ENCODE measurements at places on chromosomes 4 and X. TPM values are rescaled to one million over a fixed set of nuclear protein-coding genes. Genes with fewer than 3 reads are reported as not detected.

The MTTP gene
- total RNA-seq, result not detected

The TLR10 gene
- not detected for total RNA-seq

The FRG2 gene
- total RNA-seq, result not detected

The SNX12 gene
- total RNA-seq, result 22.4 TPM

The NR3C2 gene
- total RNA-seq, result 31.6 TPM

The EXOC1L gene
- total RNA-seq, result not detected

The PLRG1 gene
- total RNA-seq, result 41.1 TPM

The TMPRSS11F gene
- total RNA-seq, result not detected

The PLAC8 gene
- 259 TPM for total RNA-seq

The MAGEC1 gene
- not detected for total RNA-seq

- no peaks in the 10 kb centered on the region for H3K27me3 ChIP-seq
- H3K4me3 ChIP-seq, result no peak overlapping the region
- no peaks in the 10 kb centered on the region for H3K36me3 ChIP-seq
- no peak for DNase-seq
- H3K4me1 ChIP-seq, result no peaks in the 10 kb centered on the region
- H3K27ac ChIP-seq, result no peak overlapping the region
Measured at GRCh38 chr4:61427818-61428495, 227.8 kb downstream of the ADGRL3 start.

DNA sequence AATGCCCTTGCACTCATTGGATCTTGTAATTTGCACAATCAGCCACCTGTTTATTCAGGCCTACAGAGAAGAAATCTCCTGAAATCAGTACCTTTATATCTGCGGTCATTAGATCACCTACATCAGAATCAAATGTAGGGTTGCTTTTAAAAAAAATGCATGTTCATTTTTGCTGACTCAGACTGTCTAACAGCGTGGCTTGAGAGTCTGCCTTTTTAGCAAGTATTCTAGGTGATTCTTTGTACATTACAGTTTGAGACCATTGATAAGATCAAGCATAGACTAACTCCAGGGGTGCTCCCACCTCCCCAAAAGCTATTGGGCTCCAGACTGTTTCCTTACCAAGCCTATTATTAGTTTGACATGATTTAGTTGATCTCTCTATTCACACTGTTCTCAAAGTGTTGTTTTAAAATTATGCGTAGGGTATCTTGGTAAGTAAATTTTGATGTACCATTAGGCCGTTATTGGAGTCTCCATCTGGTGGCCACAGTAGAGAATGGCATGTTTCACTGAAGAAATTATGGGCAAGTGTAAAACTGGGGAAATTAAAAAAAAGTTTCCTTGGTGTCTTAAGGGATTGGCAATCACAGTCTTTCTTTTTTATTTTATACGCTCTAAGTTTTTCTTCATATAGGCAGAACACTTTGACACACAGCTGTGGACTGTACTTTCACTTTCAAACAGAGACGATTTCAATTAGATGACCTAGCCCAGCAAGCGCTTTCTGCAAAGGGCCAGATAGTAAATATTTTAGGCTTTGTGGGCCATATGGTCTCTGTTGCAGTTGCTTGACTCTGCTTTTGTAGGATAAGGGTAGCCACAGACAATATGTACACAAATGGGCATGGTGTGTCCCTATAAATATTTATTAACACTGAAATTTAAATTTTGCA, 33.7 kb upstream of the MSL3 start:
- DNase-seq, result no peak
- no peaks in the 10 kb centered on the region for H3K27me3 ChIP-seq

- no peak overlapping the region for H3K27ac ChIP-seq
- H3K4me1 ChIP-seq, result no peaks in the 10 kb centered on the region
- no peaks in the 10 kb centered on the region for H3K27me3 ChIP-seq
- no peak overlapping the region for H3K4me3 ChIP-seq
Measured at GRCh38 chr4:170169699-170170098, 79.9 kb upstream of the AADAT start.

- DNase-seq, result no peak
- no peaks in the 10 kb centered on the region for H3K4me1 ChIP-seq
Measured at GRCh38 chrX:22033818-22034217, 1.7 kb downstream of the PHEX start.

DNA sequence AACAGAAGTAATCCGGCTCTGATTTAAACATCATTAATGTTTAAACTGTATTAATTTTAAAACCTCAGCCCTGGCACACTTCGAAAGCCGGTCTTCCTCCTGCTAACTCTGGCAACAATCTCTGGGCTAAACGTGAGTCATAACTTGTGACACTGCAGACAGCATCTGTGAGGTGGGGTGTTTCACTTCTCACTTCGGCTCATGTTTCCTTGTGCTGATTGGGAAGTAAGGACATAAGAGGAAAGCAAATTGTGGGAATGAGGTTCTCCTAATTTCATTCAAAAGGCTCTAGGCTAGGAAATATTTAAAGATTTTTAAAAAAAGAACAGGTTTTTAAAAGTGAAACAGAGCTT, 139.9 kb upstream of the USP9X start:
- H3K27ac ChIP-seq, result no peak overlapping the region
- H3K36me3 ChIP-seq, result no peaks in the 10 kb centered on the region
- H3K4me3 ChIP-seq, result no peak overlapping the region
- no peak for DNase-seq

GRCh38 chr4:57039345-57039744, 60.6 kb downstream of the POLR2B start:
- DNase-seq, result no peak
- H3K4me1 ChIP-seq, result no peaks in the 10 kb centered on the region
- H3K36me3 ChIP-seq, result no peaks in the 10 kb centered on the region
- H3K4me3 ChIP-seq, result no peak overlapping the region
- no peak overlapping the region for H3K27ac ChIP-seq
- H3K27me3 ChIP-seq, result peaks cover 4% of the 10 kb centered on the region

DNA sequence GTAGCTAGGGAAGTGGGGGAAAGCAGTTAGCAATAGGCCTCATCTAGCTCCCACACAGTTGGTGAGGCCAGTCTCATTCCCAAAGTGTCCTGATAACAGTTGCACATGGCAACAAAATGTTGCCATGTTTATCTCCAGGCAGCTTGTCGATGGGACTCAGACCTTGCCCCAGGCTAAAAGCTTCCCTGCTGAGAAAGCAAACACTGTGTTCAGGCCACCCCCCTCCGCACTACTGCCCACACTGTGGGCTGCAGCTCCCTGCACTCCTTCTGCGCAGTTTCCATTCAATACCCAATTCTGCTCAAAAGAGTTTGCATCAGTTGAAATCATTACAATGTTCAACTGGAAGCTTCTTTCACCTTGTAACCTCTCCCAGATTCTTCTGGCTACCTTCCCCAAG, 287.8 kb upstream of the GK2 start:
- no peaks in the 10 kb centered on the region for H3K4me1 ChIP-seq
- DNase-seq, result no peak
- no peaks in the 10 kb centered on the region for H3K27me3 ChIP-seq
- H3K27ac ChIP-seq, result no peak overlapping the region

DNA sequence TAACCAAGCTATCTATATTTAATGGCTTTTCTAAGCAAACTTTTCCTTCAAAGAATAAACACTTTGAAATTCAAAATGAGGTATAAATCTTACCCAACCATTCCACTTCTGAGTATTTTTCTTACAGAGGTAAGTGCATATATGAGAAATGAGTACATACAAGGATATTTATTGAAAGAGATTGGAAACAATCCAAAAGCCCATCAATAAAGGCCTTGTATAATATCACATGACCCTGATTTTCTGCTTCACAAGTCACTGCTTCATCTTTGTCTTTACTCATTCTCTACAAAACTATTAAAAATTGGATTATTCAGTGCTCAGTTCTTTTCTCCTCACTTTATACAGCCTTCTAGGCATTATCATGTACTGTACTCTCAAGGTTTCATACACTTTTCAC, 91.3 kb downstream of the SRPX start:
- no peak overlapping the region for H3K4me3 ChIP-seq
- H3K27me3 ChIP-seq, result no peaks in the 10 kb centered on the region
- no peaks in the 10 kb centered on the region for H3K36me3 ChIP-seq

GRCh38 chrX:24231641-24232179, 82.2 kb downstream of the SUPT20HL2 start:
- H3K27ac ChIP-seq, result no peak overlapping the region
- no peaks in the 10 kb centered on the region for H3K27me3 ChIP-seq
- no peaks in the 10 kb centered on the region for H3K36me3 ChIP-seq
- no peak for DNase-seq
- no peaks in the 10 kb centered on the region for H3K4me1 ChIP-seq

GRCh38 chr4:179048839-179049453, 1606.7 kb upstream of the AGA start:
- H3K4me3 ChIP-seq, result no peak overlapping the region
- no peaks in the 10 kb centered on the region for H3K27me3 ChIP-seq
- no peak overlapping the region for H3K27ac ChIP-seq
- no peak for DNase-seq
- H3K4me1 ChIP-seq, result no peaks in the 10 kb centered on the region

GRCh38 chr4:48991357-48991756, 5.3 kb downstream of the CWH43 start:
- H3K27me3 ChIP-seq, result peaks cover 10% of the 10 kb centered on the region
- DNase-seq, result no peak
- H3K27ac ChIP-seq, result no peak overlapping the region
- H3K4me1 ChIP-seq, result no peaks in the 10 kb centered on the region
- no peak overlapping the region for H3K4me3 ChIP-seq
